ENCODE measurements at places on chromosomes 11 and 22.

DNA sequence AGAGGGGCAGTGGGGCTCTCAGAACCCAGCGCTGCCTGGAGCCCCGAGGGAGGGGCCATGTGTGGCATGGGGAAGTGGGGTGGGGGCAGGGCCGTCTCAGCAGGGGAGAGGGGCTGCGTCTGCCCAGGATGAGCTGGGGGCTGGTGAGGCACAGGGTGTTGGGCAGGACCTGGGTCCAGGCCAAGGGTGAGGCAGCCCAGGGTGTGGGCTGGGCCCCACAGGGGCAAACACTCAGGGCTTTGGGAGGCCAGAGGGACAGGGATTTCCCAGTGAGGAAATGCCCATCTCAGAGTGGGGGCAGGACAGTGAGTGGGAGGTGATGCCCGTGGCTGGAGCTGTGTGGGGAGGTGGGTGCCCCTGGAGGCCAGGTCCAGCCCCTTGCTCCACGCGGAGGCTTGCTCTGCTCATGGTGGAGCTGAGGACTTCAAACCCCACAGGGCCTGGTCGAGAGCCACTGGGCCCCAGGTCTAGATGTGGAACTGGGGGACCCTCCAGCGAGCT, 5.4 kb downstream of the PLXNB2 start:
- DNase-seq, result no peak

DNA sequence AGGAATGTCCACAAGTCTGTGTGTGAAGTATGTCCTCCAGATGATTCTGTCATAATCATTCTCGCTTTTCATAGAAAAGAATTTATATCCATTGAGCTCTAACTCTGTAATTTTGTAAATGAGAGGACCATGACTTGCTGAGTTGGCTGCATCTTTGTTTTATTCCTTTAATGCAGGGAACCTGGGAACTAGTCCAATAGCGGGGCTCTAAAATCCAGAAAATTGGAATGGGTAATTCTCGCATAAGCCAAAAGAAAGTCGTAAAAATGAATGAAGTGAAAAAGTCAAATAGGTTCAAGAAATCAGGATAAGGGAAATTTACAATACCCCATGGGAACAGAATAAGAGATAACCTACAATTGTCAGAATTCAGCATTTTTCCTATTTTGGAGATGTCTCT, 232.5 kb downstream of the RAB38 start:
- DNase-seq, result no peak

DNA sequence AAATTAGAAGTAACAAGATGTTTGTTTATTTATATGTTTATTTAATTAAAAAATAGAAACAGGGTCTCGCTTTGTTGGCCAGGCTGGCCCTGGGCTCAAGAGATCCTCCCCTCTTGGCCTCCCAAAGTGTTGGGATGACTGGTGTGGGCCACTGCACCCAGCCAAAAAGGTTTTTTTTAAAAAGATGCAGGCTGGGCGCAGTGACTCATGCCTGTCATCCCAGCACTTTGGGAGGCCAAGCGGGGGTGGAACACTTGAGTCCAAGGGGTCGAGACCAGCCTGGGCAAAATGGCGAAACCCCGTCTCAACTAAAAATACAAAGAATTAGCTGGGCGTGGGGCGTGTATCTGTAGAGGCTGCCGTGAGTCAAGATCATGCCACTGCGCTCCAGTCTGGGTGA, 13.4 kb downstream of the DRD4 start:
- no peak for DNase-seq

DNA sequence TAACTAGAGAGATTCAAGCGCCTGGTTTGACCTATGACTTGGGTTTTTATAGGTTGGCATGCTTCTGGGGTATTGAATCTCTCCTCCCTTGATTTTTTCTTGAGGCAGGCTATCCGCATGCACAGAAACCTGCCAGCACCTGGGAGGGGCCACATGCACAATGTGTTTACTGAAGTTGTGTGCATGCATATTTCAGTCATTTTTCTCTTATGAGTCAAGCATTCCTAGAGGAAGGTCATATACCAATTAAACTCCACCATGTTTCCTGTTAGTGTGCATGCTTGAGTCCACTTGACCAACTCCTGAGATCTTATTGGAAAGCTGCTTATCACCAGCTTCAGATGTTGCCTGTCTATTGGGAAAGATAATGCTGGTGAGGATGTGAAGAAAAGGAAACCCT, 1718.4 kb downstream of the LRRC4C start:
- DNase-seq, result no peak

DNA sequence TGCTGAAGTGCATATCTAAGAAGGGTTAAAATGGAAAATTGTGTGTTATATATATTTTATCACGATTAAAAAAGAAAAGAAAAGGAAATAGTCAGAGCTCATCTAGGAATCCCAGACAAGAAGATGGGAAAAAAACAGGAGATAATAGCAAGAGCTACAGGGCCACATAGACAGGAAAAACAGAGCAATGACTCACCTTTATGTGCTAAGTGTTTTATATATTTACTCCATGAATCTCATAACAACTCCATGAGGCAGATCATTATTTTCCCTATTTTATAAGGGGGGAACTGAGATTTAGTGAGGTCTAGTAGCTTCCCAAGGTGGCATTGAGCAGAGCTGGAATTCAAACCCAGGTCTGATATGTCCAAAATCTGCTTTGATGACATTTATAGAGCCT, 18.1 kb upstream of the ELF5 start:
- no peak for DNase-seq

GRCh38 chr22:20131597-20131858, at the start of gene ZDHHC8:
ZDHHC8 (plus strand) TSS chr22:20131804; CDS start chr22:20131948, 144 bp downstream.
- DNase-seq, result no peak

DNA sequence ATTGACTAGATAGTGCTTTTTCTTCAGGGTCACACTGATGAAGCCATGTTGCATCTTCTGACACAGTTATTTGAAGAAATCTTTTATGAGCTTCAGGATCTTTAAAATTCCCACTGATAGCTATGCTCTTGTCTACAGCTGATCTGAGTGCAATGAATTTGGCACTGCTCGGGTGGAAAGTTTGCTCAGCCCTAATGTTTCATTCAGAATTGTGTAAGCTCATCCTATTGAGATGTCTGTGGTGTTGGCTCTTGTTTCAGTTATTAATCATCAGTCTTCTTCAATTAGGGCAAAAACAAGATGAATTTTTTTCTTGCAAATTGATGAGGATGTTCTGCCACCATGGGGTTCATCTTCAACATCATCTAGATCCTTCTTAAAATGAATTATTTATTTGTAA, 1387.0 kb upstream of the RAG2 start:
- DNase-seq, result no peak

DNA sequence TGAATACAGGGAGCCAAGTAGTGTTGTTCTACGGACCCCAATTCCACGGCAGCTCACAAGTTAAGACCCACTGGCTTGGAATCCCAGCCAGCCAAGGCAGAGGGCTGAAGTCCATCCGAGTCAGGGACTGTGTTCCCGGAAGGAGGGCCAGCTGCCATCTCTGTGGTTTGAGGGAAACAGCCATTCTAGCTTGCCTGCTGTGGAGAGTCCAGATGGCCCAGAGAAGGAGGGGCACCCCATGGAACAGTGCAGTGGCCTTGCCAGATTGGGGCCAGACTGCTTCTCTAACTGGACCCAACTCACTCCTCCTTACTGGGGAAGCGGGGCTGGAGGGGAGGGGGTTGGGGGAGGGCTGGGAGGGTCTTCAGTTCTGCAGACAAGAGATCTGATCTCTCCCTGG, 156.4 kb downstream of the FAM181B start:
- DNase-seq, result no peak

DNA sequence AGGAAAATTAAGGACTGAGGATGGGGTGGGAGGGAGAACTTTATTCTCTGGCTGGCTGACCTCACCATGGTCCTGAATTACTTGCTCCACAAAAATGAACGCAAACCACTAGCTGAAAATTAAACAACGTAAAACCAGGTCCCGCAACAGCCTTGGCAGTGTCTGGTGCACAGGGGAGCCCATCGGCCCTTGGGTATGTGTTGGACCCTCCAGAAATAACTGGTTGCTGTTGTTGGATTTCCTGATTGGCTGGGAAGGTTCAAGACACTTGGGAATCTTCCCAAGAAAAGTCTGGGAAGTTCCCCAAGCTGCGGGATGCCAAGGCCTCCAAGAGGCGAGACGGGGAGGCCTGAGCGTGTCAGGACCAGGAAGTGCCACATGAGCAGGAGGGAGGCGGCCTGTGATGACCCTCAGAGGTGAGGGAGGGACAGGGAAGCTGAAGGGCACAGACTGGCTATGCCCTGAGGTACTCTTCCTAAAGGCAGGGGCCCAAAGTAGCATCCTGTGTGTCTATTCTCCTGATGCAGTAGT, 10.4 kb upstream of the RASL10A start:
- DNase-seq, result no peak

DNA sequence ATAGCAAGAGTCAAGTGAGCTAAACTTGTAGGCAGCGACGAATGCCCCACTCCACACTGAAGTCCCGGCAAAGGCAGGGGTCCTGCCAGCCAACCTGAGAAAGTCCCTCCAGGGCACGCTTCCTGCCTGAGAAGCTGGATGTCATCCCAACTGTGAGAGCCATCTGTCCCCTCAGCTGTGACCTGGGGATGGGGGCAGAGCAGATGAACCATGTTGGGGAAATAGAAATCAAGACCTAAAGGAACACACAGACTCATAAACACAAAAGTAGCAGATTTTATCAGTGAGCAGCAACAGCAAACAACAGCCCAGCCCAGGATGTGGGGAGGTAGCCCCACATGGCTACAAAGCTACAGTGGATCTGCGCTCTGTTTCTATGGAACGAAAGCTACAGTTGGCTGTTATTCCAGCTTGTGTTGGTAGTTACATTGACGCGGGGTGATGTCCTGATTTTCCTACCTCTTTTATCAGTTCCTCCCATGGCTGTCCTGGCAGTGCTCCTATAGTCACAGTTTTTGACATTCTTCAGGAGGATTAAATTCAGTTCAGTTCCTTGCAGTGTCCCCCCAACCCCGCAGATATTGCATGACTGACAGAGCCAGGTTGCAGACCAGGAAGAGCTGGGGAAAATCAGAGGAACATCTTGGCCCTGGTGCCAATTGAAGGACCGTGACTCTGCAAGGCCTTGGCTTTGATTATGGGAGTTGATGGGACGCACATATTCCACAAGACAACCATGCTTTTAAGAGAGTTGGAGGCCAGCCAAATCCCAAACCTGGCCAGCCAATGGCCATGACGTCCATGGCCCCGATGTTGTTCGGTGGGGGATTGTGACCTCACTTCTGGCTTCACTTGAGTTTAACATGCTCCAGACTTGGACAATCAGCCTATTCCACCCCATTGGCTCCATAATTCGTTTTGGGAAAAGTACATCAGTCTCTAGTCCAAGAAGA, 14.6 kb downstream of the MRGPRD start:
- DNase-seq, result no peak

DNA sequence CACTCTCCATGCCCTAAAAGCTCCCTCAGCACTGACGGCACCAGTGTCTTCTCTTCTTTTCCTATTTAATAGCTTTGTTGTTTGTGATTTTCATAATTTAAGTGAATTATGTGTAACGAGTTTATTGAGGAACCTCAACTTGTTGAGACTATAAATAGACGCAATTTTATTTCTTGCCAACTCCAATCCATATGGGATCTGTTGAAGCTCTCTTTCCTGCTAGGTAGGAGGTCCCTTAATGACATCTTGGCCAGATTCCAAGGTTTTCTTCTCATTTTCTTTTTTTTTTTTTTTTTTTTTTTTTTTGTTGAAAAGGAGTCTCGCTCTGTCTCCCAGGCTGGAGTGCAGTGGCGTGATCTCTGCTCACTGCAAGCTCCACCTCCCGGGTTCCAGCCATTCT, 14.2 kb downstream of the RTL6 start:
- no peak for DNase-seq

- DNase-seq, result no peak
These were observed 232.2 kb downstream of the INSC start for GRCh38 chr11:15346907-15347306.

GRCh38 chr22:42277232-42277753, 6.8 kb upstream of the TCF20 start:
- DNase-seq, result no peak

- DNase-seq, result no peak
These were observed 67.8 kb downstream of the RASSF10 start for GRCh38 chr11:13076961-13077360.

- no peak for DNase-seq
These were observed 27.2 kb downstream of the ABTB2 start for GRCh38 chr11:34330653-34331052.

GRCh38 chr11:61593151-61593550, 12.3 kb upstream of the SYT7 start:
- no peak for DNase-seq

- no peak for DNase-seq
These were observed 48.8 kb upstream of the PHF21B start for GRCh38 chr22:45058622-45058912.

- DNase-seq, result no peak
These were observed 303.5 kb upstream of the PDGFD start for GRCh38 chr11:104467404-104467803.

GRCh38 chr11:70212227-70212811, 9.2 kb downstream of the FADD start:
- DNase-seq, result no peak

- DNase-seq, result no peak
These were observed 108.7 kb upstream of the PITPNB start for GRCh38 chr22:28027453-28028448.
